ENCODE measurements at places on chromosomes 7 and 10.

- no peak for DNase-seq
These were observed 97.3 kb downstream of the CLEC2L start for GRCh38 chr7:139620676-139621344.

DNA sequence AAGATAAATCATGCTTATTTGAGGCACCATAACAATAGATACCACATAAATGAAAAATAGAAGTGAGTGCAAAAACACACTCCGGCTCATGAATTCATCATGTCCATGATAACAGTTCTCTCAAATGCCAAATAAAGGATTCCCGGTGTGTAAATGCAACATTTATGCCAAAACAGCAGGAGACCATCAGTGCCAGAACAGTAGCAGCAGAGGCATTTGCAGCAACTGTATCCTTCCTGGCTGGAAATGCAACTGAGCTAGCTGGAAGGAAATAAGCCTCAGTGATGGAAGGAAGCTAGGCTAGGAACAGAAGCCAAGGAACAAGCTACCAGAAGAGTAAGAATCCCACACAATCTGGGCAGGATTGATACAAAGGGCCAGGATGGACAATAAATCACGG is 79.9 kb upstream of the THSD7A start:
- DNase-seq: no peak

GRCh38 chr10:98832738-98833137 is 386.0 kb upstream of the HPS1 start:
- no peak for DNase-seq

GRCh38 chr7:94432817-94433216 is 38.1 kb downstream of the COL1A2 start:
- peak; percentile 67 for DNase-seq

DNA sequence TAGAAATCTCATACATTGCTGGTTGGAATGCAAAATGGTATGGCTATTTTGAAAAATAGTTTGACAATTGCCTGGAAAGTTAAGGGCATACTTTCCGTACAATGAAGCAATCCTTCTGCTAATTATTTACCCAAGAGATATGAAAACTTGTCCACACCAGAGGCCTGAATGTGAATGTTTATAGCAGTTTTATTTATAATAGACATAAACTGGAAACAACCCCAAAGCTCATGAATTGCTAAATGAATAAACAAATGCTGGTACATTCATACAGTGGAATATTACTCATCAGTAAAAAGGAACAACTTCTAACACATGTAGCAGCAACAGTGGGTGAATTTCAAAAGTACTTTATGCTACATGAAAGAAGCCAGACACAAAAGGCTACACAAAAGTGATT is 42.7 kb downstream of the MMRN2 start:
- peak; percentile 60 for DNase-seq

DNA sequence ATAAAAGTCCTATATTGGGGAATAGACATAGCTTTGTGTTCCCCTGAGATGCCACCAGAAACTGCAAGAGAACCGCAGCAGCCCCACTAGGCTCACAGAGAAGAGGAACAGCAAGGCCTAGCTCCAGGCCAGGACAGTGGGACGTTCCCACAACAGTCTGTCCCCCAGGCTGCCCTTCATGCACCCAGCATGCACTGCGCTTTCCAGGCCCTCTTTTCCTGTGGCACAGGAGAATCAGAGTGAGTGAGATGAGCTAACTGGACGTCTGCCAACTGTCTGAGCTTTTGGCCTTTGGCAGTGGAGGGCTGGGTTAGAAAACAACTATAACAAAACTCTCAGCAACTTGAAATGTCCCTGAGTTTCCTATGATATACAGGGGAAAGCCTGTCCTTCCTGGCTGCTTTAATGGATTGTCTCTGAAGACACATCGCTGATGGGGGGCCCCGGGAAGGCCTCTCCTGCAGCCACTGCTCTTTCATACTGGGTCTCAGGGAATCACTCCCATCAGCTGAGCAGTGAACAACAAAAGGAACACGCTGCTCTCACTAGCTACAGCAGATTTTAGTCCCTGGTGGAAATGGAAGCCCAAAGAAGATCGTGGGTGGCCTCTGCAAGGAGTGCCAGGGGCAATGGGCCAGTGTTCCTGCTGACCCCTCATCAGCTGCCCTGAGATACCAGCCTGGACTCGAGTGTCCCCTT is 53.5 kb downstream of the PODXL start:
- peak; percentile 67 for DNase-seq

- DNase-seq: no peak
These were observed 30.2 kb downstream of the DOCK1 start for GRCh38 chr10:126935263-126935946.

GRCh38 chr10:112706577-112706976 is 243.5 kb upstream of the TCF7L2 start:
- no peak for DNase-seq

DNA sequence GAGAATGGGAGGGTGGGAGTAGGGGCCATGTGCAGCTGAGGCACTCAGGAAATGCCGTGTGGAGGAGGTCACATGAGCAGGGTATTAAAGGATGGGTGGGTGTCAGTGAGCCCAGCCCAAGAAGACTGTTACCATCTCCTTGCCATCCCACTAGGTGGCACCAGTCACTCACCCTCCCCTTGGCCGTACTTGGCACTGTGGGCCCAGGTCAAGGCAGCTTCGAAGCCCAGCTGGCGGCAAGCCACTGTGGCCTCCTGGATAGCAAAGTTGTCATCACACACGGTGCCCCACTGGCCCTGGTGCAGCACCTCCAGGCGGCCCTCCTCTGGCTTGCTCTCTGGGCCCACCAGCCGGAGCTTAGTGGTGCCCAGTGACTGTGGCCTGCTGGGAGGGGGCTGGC is 5.4 kb downstream of the LOXL4 start:
- DNase-seq: peak; percentile 23

GRCh38 chr10:75417522-75417927 is 13.9 kb upstream of the LRMDA start:
- DNase-seq: no peak

- no peak for DNase-seq
These were observed 8.4 kb upstream of the C10orf71 start for GRCh38 chr10:49290607-49291006.

DNA sequence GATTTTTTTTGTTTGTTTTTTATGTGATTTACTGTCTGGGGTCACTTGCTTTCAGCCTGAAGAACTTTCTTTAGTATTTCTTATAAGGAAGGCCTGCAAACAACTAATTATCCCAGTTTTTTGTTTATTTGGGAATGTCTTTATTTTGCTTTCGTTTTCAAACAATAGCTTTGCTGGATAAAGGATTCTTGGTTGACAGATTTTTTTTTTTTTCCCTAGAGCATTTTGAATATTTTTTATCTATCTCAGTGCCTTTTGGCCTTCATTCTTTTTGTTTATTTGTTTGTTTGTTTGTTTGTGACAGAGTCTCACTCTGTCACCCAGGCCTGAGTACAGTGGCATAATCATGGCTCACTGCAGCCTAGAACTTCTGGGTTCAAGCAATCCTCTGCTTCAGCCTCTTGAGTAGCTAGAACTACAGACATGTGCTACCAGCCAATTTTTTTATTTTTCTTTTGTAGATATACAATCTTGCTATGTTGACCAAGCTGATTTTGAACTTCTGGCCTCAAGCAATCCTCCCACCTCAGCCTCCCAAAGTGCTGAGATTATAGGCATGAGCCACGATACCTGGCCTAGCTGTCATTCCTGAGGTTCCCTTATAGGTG is 46.3 kb upstream of the FZD9 start:
- DNase-seq: no peak

DNA sequence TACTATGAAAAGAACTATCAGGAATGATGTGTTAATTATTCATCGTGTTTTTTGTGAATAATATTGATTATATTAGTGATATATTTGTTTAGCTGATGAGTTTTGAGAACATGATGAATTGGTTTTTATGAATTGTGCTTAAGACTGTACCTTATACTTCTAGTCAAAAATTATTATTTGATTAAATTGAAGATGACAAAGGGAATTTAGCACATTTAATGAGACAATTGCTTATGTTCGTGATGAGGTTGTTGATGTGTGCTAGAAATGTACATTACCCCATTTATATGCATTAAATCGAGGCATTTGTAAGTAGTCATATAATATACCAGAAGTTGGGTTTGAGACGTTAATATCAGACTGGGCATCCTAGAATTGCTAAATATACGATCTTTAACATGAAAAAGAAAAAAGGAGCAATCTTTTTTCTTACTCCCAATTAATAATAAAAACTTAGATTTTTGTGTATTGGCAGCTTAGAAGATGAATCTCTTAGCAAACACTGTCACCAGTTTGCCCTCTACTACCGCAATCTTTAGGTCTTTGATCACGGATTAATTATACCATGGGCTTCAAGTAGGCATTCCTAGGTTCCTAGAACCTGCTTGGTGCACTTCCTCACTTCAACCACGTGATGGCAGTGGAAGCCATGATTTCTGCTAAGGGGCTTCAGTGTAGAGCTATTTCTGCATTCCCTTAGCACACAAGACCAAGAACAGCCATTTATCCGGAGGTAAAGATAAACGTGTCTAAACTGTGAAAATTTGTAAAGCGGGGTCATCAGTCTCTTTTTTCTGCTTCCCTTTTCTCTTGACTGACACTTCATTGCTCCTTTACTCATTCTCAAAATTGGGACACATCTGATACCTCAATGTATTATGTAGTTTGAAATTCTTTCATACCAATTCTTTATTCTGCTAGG is 1.6 kb downstream of the KLHDC10 start:
- peak; percentile 91 for DNase-seq

GRCh38 chr10:22875581-22875980 is 52.3 kb upstream of the ARMC3 start:
- no peak for DNase-seq

- peak; percentile 33 for DNase-seq
These were observed 631.9 kb upstream of the ANKRD30A start for GRCh38 chr10:36493516-36493880.

GRCh38 chr10:125033146-125033924 is 91.4 kb downstream of the ZRANB1 start:
- no peak for DNase-seq

GRCh38 chr10:21534604-21535493 is 817 bp downstream of the MLLT10 start:
- peak; percentile 54 for DNase-seq

GRCh38 chr7:151440799-151441445 is 981 bp upstream of the CRYGN start:
- no peak for DNase-seq

GRCh38 chr10:110811791-110812581 is 59.7 kb upstream of the PDCD4 start:
- no peak for DNase-seq

DNA sequence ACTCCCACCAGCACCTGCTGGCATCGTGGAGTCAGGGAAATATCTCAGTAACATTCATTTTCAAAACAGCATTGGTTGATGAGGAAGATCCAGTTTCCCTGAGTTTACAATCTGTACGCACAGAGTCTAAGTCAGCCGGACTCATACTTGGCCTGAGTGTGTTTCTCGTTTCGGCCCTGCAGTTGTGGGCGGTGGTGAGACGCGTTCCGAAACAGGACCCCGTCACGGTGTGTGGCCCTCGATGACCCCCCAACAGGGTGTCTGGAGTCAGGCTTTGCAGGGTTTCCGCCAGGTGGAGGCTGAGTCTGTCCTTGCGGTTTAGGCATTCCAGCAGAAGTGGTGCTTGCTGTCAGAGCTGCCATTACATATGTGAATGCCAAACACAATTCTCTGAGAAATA is 317.5 kb downstream of the DNAJB6 start:
- no peak for DNase-seq

GRCh38 chr10:66180581-66181318 is 745.1 kb upstream of the LRRTM3 start:
- peak; percentile 77 for DNase-seq

DNA sequence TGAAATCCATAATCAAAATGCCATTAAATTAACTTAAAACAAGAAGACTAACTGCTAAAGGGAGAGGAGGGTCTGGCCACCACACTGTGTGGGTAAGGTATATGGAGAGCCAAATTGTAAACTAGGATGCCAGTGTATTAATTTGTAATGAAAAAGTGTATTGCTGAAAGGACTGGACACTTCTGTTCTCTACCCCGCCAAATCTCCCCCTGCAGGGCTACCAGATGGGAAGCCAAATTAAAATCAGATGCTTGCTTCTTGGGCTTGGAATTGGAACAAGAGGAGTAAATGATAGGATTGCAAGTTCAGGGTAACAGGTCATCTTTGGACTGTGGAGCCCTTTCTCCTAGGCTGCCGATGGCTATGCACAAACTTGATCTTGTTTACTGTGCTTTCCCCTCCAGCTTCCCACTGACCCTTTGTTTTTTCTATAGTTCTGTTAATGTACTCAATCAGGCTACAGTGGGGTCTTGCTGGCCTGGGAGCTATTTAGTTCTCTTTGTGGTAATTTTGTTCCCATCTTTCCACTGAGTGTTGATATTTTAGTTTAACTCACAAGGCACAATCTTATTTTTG is 932.1 kb upstream of the C7orf33 start:
- no peak for DNase-seq

- no peak for DNase-seq
These were observed 26.1 kb downstream of the RBM33 start for GRCh38 chr7:155670521-155670920.

GRCh38 chr7:70726951-70727378 is 405.0 kb upstream of the GALNT17 start:
- no peak for DNase-seq

DNA sequence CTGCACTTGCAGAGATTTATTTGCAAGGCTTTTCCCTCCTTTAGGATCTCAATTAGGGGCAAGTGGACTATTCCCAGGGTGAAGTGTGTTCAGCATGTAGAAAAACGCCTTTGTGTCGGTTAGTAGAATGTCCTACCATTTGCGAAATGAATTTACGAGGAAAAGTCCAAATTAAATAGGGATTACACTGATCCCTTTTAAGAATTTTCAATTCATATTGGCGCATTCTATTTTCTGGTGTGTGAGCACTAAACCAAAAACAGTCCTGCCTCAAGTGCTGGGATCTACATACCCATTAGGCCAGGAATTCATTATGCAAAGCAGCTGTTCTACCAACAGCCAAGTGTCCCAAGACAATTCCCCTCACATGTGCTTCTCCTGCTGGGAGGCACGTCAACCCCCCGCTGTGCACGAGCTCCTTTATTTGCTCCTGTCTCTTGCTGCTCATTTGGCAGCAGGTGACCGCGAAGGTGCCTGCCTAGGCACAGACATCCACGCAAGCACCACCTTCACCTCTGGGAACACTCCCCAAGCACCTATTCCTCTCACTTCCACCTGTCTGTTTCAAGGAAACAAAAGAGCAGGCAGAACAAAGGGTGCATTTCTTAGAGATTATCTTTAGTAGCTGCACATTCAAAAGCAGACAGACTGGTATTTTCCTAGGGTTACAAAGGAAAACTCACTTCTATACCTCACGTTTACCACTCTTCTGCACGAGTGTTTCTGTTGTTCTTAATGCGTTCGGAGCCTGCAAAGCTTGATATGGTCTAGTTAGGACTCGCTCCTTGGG is 134.6 kb upstream of the FGFR2 start:
- DNase-seq: no peak
